ENCODE measurements at places on chromosomes 12 and 14.
A peak's percentile ranks its signal among the peaks of the same experiment; 100 is the strongest.

DNA sequence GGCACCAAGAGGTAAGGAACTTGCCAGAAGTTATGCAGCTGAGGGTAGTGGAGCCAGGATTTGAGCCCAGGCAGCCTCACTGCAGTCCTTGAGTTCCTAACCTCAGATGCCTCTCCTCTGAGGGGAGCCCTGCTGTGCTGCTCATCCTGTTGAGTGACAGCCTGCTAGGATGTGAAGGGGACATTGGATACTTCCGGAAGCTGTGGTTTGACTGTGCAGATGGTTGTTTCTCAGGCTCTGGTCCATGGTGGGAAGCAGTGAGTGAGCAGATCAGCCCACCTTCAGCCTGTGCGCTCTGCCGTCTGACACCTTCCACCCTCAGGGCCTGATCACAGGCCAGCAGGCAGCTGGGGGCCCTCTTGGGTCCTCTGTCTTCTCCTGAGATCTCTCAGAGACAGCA lies 253.2 kb downstream of the CACNA1C start:
- no peak for DNase-seq

- DNase-seq, result no peak
These were observed 52.1 kb downstream of the DAD1 start for GRCh38 chr14:22536853-22537338.

- DNase-seq, result no peak
These were observed 20.9 kb downstream of the ZC2HC1C start for GRCh38 chr14:75090353-75090752.

- DNase-seq, result no peak
These were observed 54.4 kb upstream of the BTG1 start for GRCh38 chr12:92199819-92200576.

DNA sequence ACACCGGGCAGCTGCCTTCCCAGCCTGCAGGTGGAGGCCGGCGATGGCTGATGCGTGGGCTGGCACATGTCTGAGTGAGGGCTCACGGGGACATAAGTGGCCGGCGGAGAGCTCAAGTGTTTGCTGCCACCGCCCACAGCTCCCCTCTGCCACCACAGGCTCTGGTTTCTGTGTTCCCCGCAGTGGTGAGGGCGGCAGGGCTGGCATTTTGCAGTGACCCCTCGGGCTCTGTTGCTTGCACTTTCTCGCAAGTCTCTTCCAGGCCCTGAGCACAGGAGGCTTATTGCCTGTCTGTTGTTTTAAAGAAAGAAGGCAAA lies 271.0 kb upstream of the RTL1 start:
- DNase-seq, result no peak

DNA sequence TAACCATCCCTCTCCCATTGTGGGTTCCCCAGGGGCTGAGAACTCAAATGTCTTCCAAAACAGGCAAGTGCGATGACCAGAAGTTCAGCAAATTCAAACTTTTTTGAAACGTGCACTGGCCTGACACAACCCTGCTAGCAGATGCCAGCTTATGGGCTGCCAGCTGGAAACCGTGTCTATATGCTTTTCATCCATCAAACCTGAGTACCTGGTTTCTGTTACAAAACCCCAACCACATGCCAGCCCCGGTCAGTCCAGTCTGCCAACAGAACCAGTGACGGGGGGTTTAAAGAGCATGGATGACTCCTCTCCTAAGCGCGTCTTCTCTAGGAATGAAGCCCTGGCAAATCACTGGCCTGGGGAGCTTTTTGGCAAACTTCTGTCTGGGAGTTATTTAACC lies 189.7 kb downstream of the TTC7B start:
- DNase-seq, result no peak

GRCh38 chr12:131116468-131117117 lies 162.9 kb downstream of the ADGRD1 start:
- DNase-seq, result peak; percentile 68

GRCh38 chr14:54690887-54691286 lies 124.0 kb downstream of the SAMD4A start:
- no peak for DNase-seq

GRCh38 chr14:103606963-103607668 lies 21.9 kb upstream of the KLC1 start:
- DNase-seq, result peak; percentile 77

DNA sequence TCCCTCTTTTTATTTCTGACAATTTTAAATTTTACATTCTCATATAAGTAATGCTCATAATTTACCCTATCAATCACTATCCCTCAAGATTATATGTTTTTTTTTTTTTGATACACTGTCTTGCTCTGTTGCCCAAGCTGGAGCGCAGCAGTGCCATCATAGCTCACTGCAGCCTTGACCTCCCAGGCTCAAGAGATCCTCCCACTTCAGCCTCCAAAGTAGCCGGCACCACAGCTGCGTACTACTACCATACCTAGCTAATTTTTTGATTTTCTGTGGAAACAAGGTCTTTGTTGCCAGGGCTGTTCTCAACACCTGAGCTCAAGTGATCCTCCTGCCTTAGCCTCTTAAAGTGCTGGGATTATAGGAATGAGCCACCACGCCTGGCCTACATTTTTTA lies 4.4 kb downstream of the DUSP16 start:
- no peak for DNase-seq

- no peak for DNase-seq
These were observed 609.0 kb upstream of the STXBP6 start for GRCh38 chr14:25658988-25659387.

DNA sequence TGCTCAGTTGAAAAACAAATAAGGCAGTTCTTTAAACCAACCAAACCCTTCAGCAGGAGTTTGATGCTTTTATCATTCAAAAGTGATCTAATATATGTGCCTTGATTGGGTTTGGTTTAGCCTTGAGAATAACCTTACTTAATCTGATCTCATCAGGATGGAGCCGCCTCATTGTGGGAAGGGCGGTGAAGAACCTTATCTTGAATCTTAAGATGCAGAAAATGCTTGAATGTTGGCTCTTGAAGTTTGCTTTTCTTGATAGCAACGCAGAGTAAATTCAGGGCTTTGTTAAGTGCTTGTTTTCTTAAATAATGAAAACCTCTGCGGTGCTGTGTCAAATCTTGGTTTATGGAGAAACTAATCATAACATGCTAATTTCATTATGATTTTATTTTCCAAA lies 138.2 kb downstream of the MON2 start:
- no peak for DNase-seq

- no peak for DNase-seq
These were observed 273.4 kb downstream of the FOXN3 start for GRCh38 chr14:89143595-89143994.

DNA sequence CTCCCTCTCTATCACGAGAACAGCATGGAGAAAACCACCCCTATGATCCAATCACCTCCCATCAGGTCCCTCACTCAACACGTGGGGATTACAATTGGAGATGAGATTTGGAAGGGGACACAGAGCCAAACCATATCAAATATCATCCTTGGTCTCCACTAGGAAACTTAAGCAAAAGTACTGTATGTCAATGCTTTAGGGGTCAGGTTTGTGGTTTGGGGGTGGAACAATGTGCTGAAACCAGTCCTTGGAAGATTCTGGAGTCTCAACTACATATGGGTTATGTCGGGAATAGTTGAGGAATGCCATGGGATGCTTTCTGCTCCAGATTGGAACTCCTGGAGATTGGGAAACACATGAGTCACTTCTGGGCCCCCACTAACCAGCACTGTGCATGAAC lies 48.3 kb upstream of the CCDC63 start:
- no peak for DNase-seq

DNA sequence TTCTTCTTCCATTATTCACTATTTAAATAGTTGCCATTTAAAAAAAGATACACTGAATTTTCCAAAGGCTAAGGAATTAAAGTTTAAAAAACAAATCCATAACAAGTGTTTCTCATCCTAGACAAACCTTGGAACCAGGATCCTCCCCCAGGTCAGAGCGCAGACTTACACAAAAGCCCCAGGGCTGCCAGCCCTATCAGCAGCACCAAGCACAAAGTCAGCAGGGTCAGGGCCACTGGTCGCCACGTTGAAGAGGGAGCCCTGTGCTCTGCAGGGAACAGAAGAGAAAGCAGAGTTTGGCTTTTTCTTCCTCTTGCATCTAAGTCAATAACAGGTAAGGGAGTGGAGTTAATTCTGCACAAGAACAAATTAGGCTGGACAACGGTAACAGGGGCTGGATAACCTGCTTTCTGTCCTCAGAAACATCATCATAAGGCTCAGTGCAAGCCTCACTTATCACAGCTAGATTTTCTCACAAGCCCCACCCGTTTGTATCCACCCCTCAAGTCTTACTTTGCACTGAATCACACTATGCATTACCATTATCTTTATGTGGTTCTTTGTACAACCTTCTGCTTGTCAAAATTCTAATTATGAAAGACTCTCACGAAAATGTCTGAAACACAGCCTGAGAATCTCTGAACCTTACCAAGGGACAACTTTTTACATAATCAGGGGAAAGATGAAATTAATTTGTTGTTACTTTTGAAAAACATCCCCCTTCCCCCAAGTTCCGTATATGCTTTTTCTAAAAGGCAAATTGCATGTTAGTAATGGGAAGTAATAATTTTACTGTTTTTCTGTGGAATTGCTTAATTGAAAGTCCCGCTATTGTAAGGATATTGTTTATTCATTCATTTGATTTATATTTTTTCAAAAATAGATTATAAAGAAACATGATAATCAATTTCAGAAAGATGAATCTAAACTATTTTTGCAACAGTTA lies 9.6 kb downstream of the CLEC1A start:
- no peak for DNase-seq

GRCh38 chr14:24297190-24297964 lies 2.2 kb downstream of the DHRS1 start:
- no peak for DNase-seq

DNA sequence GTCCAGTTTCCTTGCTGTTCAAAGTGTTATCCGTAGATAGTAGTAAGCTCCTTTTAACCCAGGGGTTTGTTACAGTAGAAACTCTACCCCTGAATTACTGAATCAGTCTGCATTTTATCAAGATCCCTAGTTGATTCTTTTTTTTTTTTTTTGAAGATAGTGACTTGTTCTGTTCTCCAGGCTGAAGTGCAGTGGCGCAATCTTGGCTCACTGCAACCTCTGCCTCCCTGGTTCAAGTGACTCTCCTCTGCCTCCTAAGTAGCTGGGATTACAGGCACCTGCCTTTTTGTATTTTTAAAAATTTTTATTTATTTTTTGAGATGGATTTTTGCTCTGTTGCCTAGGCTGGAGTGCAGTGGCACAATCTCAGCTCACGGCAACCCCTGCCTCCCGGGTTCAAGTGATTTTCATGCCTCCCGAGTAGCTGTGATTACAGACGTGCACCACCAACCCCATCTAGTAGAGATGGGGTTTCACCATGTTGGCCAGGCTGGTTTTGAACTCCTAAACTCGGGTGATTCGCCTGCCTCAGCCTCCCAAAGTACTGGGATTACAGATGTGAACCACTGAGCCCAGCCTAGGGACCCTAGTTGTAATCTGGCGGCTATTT lies 10.5 kb downstream of the LARP4 start:
- no peak for DNase-seq

- no peak for DNase-seq
These were observed 45.4 kb upstream of the PCED1B start for GRCh38 chr12:47033789-47034555.

DNA sequence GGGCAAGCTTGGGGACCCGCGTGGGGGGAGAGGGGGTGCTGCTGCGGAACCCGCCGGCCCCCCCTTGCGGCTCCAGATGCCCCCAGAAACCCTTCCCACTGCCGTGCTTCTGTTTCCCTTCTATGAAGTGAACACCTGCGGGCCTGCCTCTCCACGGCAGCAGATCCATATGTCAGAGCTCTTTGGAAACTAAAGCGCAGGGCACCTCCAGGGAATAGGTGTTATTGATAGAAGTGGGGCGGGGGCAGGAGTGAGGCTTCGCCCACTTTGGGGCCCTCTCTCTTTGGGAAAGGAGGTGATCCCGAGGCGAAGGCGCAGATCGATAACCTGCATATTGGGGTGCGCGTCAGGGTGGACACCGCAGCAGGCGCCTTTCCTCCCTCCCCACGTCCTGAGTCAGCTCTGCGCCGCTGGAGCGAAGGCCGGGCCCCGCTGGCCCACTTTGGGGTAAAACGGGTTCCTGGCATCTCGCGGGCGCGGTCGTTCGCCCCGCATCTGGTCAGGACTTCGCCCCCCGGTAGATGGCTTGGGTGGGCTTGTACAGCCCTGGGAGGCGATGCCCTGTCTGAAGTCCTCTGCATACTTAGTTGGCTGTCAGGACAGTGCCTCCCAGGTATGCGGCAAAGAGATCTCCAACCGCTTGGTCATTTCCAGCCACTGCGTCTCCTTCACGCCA lies 524 bp downstream of the KMT5A start:
- DNase-seq, result no peak

GRCh38 chr12:111428728-111429175 lies 23.0 kb downstream of the SH2B3 start:
- DNase-seq, result no peak

DNA sequence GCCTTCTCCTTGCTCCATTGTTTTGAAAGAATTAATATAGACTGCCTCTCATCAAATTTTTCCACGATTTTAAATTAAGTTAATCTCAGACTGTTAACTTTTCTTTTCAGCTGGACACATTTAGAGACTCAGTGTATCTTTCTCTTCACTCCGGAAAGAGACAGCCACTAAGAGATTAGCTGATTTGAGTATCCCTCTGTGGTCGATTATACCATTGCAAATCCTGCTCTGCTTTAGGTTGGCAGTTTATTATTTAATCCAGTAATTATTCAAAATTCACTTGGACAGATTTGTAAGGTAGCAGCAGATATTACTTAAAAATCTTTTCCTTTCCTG lies 588 bp upstream of the TWF1 start:
- no peak for DNase-seq

GRCh38 chr12:103832048-103832997 lies 8.7 kb downstream of the NT5DC3 start:
- no peak for DNase-seq

DNA sequence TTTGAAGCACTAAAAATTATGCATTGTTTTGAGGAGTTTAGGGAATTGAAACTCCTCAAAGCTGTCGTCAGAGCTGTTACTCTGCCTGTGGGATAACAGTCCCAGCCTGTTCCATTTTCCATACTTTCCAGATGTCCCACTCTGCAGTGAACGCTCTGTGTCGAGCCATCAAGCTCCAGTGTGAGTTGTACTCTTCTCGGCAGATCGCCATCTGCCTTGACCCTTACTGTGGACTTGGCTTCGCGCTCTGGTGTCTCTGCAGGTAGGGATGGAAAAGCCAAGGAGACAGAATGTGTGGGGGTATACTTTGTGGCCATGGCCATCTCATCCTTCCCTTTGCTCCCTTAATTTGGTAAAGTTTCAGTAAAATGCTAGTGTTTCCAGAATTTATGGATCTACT lies 35.5 kb upstream of the ATF1 start:
- no peak for DNase-seq

DNA sequence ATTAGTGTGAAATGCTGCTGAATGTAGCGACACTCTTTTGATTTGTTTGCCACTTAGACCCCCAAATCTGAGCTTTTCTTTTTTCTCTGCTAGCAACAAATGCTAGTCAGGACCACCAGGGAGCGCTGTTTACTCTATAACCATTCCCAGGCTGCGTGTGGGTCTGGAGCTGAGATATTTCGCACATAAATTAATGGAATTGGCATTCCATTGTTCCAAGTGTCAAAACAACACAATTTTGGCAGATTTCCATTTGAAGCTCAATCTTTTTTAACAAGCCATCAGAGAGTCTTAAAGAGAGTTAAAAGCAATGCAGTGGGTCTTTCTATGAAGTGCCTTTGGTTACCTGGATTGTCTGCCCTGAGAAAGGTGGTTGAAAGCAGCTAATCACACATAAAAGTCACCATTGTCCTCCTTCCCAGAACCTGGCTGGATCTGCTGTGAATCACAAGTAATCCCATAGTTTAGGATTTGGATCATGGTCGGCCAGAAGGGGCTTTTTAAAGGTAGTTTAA lies 7.4 kb upstream of the TMEM132C start:
- DNase-seq, result no peak
